ENCODE measurements at places on chromosomes 7 and 10.

- H3K36me3 ChIP-seq, result no peaks in the 10 kb centered on the region
- no peak overlapping the region for H3K4me3 ChIP-seq
- no peaks in the 10 kb centered on the region for H3K27me3 ChIP-seq
- DNase-seq, result no peak
Observed at GRCh38 chr10:132292287-132293200, 15.2 kb downstream of the STK32C start.

GRCh38 chr10:60777696-60778213 is 523 bp upstream of the CDK1 start:
- peaks cover 33% of the 10 kb centered on the region for H3K36me3 ChIP-seq
- peak overlapping the region; percentile 96 for H3K27ac ChIP-seq
- DNase-seq, result no peak
- peaks cover 3% of the 10 kb centered on the region for H3K27me3 ChIP-seq
- peak overlapping the region; percentile 97 for H3K4me3 ChIP-seq
- H3K4me1 ChIP-seq, result peaks cover 28% of the 10 kb centered on the region

DNA sequence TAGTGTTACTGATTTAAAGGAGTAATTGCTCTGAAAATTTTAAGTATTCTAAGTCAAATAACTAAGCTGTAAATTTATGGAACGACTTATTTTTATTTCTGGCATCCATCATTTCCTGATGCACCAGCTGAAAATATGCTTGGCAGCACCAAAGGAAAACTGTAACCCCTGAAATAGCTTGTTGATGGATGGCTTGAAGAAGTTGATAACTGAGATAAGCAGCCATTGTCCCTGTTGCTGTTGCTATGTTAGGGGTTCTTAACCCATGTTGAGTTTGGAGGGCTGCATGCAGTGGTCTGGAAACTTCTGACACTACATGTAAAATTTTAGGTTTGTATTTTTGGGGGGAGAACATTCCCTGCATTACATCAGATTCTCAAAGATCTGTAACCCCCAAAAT is 30.6 kb downstream of the RPA3 start:
- DNase-seq, result no peak
- peaks cover 5% of the 10 kb centered on the region for H3K36me3 ChIP-seq
- H3K27me3 ChIP-seq, result no peaks in the 10 kb centered on the region
- no peak overlapping the region for H3K27ac ChIP-seq

DNA sequence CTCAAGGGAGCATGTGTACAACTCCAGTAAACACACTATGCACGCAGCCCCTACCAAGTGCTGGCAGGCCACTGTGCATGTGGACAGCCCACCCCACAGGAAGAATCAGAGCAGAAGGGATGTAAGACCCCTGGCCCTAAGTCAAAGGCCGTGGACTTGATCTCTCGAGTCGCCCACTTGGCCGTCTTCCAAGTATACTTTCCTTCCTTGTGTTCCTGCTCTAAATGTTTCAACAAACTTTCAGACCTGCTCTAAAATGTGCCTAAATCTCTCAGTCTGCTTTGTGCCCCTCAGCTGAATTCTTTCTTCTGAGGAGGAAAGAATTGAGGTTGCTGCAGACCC is 21.1 kb upstream of the NOM1 start:
- H3K27ac ChIP-seq, result no peak overlapping the region
- H3K27me3 ChIP-seq, result peaks cover 31% of the 10 kb centered on the region
- no peaks in the 10 kb centered on the region for H3K36me3 ChIP-seq
- H3K4me3 ChIP-seq, result no peak overlapping the region
- no peak for DNase-seq

- H3K27me3 ChIP-seq, result no peaks in the 10 kb centered on the region
- peaks cover 90% of the 10 kb centered on the region for H3K4me1 ChIP-seq
- no peak overlapping the region for H3K4me3 ChIP-seq
- H3K27ac ChIP-seq, result no peak overlapping the region
Observed at GRCh38 chr7:43674559-43675436, 54.5 kb downstream of the COA1 start.

GRCh38 chr7:954330-955238 is at the start of gene ADAP1:
Gene ADAP1 (minus strand): TSS chr7:954680. CDS start chr7:954477, 203 bp downstream.
- peaks cover 6% of the 10 kb centered on the region for H3K27me3 ChIP-seq
- peaks cover 8% of the 10 kb centered on the region for H3K36me3 ChIP-seq
- peak within 1 kb of the TSS; percentile 31 for H3K27ac ChIP-seq
- DNase-seq, result peak; percentile 73
- H3K4me3 ChIP-seq, result peak within 1 kb of the TSS; percentile 75

GRCh38 chr7:140463111-140463510 is 16.2 kb downstream of the MKRN1 start:
- H3K4me3 ChIP-seq, result no peak overlapping the region
- H3K4me1 ChIP-seq, result peaks cover 8% of the 10 kb centered on the region
- H3K36me3 ChIP-seq, result peaks cover 22% of the 10 kb centered on the region
- DNase-seq, result no peak
- no peaks in the 10 kb centered on the region for H3K27me3 ChIP-seq

All from activated naive CD8-positive, alpha-beta T cell treated with anti-CD3 and anti-CD28 coated beads, Interleukin-2, amount 50 U/mL, for 24 hours (primary cell).